Stimulated activated CD4-positive, alpha-beta T cell treated with anti-CD3 and anti-CD28 coated beads, Interleukin-2, amount 100 ng/mL, for 24 hours (primary cell): ENCODE measurements at places on chromosomes 11 and 22.

- no peak for DNase-seq
These were observed 28.5 kb upstream of the RBX1 start for GRCh38 chr22:40922484-40923303.

DNA sequence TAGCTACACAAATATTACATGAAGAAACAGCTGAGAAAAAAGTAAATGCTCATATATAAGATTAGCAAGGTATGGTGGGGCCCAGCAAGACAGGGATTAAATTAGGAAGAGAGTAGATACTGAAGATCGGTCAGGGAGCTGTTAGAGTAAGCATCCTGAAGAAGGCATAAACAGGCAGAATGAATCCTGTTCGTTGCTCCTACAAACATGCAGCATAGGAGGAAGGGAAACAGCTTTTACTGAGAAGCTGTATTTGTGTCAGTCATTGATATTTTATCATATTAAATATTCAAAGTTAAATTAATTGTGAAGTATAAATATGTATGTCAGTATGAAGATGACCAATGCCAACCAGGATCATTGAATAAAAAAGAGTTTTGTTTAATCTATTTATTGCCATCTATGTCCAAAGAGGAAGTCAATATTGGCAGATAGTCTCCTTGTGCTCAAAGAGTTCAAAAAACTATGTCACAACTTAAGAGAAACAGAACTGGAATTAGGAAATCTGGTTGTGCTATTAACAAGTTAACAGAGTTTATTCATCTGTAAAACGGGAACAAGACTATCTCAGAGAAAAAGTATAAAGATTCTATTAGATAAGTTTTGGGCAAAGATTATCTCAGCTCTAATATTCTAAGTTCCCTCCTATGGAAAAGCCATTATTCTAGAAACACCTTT lies 255.2 kb downstream of the GRM5 start:
- DNase-seq, result no peak

DNA sequence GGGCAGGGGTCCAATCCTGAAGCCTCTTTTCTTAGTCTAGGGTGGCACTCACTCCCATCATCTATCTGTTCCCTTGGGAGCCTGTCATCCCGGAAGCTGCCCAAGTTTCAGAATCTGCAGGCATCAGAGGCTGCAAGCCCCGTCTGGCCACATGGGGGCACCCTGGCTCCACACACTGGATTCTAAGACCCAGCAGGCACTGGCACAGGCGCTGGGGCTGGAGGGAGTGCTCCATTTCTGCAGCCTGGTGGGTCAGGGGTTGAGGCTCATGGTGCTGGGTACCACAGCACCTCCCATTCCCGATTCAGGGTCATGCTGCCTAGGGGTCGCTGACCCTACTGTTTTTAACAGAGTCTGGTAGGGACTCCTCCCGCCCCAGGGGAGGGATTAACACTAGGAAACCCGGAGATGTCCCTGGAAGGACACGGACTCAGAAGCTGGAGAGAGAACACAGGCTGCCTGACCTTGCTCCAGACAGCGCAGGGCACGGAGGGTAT lies 243.9 kb upstream of the SYN3 start:
- DNase-seq, result peak; percentile 80

- DNase-seq, result no peak
These were observed 9.1 kb downstream of the DENND6B start for GRCh38 chr22:50317674-50318073.

- no peak for DNase-seq
These were observed 38.4 kb downstream of the CD44 start for GRCh38 chr11:35177370-35177769.

DNA sequence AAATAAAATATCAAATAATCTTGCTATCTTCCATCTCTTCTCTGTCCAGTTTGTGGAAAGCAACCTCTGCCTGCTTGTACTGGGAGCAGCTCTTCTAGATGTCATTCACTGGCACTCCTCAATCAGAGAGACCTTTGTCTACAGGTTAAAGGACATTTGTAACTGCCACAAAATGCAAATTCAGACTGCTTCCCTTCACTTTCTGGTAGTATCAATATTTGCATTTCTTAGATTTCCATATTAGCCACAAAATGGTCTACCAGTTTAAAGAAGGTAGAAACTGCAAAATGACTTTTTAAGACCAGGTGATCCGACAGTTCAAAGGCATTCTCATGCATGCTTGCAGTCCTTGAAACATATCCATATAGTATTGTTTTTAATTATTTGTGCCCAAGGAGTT lies 51.7 kb upstream of the RCN1 start:
- DNase-seq, result no peak

- DNase-seq, result no peak
These were observed 25.2 kb upstream of the MICALL1 start for GRCh38 chr22:37880668-37881440.

- peak; percentile 46 for DNase-seq
These were observed 657 bp downstream of the ELMOD1 start for GRCh38 chr11:107591378-107592230.

- no peak for DNase-seq
These were observed 18.2 kb upstream of the SYN3 start for GRCh38 chr22:33076343-33076742.

DNA sequence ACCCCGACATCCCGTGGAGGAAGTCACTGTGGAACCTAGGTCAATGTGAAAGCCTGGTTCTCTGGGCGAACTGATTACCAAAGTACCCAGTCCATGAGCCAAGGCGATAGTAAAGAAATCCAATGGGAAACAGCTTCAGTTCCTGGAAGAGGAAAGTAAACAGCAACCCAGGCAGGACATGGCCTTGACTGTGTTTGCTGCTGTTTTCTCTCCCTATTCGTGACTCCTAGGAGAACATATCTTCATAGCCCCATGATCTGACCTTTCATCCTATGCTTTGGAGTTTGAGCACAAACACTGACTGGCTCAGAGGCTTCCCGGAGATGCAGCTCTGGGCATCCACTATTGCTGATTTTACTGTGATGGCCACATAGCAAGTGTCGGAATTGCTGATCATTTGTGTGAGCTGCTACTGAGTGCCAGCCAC lies 45.1 kb downstream of the LRFN4 start:
- DNase-seq, result no peak

DNA sequence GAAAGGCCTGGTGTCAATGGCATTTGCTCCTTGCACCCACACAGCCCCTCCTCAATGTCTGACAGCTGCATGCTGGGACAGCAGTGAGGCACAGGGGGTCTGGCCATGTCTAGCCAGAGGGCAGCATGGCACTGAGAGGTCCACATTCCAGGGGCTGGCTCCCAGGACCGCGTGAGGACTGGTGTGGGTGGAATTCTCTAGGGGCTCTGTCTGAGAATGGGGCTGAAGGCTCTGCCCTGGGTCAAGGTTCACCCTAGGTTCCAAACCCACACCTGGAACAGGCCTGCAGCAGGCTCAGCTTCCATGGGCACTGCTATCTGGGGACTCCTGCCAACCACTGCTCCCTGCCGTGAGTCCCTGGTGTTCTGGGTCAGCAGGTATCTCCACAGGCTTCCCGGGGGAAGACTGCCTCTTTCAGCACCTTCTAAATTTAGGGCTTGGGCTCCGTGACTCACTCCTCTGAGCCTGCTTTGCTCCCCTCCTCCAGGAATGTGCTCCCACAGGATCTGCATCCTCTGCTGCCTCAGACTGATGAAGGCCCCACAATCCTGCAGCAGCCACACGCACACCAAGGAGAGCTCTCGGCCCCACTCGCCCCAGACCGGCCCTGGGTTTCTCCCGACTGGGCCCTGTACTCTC lies 4.2 kb downstream of the STARD10 start:
- DNase-seq, result no peak

- DNase-seq, result no peak
These were observed 17.7 kb downstream of the CTNND1 start for GRCh38 chr11:57779276-57779675.

DNA sequence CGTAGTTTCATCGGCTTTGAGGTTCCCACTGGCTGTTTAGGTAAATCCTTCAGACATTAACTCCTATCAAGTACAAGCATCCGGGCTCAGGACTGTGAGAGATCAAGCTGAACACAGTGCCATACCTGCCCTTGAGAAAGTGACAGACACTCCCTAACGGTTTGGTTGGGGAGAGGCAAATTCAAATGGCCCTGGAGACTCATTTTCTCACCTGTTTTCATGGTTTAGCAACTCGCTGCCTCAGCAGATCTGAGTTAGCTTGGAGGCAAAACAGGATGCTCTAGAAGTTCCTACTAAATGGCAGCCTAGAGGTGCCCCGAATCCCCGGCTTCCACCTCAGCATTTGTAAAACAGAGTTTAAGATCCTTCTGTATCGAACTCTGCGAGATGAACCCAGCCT lies 3.6 kb upstream of the FBXO3 start:
- no peak for DNase-seq

- DNase-seq, result no peak
These were observed 4.0 kb downstream of the AIFM3 start for GRCh38 chr22:20970939-20971657.

DNA sequence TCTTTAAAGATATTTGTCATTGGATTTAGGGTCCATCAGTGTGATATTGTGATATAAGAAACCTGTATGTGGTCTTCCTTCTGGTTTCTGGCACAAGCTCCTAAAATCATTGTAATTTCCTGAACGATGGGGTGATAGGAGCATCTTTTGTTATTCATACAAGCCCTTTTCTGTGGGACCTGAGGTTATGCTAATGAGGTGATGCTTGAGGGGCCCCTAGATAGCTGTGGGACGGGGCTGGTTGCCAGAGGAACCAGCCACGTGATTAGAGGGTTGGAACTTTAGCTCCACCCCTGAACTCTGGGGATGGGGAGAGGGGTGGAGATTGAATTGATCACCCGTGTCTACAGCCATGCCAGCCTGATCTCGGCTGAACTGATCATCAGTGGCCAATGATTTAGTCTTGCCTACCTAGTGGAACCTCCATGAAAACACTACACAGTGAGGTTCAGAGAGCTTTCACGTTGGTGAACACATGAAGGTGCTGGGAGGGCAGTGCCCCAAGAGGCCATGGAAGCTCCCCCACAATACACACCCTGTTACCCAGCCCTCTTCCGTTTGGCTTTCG lies 62.8 kb downstream of the BCR start:
- peak; percentile 75 for DNase-seq

GRCh38 chr11:104051778-104052177 lies 15.3 kb downstream of the DDI1 start:
- no peak for DNase-seq

DNA sequence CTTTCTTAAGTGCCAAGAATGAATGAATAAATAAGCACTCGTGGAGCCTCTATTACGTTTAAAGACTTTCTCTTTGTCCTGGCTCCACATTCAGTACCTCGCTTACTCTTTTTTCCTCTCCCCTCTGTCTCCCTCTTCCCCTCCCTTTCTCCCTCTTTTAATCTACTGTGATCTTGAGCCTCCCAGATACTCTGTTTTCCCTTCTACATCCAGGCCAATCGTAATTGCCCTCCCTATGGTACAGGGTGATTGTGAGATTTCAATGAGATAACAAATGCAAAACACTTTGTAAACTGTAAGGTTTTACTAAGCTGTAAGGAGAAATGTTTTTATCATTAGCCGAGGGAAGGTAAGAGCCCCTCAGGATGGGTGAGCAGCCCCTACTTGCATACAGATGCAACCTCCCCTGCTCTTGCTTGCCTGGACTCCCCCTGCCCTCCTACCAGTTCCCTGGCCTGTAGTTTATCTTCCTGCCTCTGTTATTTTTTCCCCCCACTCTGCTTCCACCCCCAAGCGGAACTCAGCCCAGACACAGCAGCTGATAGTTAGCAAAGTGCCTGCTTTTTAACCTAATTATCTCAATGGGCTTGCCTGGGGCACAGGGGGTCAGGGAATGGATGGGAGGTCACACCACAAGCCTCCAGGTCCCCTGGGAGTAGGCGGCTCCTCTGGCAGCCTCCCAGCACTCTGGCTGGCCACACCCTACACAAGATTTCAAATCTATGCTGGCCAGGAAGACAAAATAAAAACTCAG lies 76.9 kb upstream of the CADM1 start:
- no peak for DNase-seq

DNA sequence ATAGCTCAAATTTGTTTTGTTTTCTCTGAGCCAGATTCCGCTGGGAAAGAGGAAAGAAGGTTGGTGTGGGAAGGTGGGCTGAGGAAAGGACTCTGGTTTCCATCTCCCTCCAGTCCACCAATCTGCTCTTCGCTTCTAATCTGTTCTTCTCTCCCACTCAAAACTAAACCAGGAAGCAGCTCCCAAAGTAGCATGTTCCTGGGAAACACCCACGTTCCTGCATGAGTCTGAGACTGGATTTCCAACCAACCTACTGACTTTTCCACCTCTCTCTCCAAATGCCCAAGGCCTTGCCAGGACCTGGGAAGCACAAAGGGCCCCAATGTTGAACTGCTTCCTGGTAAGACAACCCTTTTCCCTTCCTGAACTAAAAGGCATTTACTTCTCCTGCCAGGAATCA lies 110.2 kb downstream of the WT1 start:
- no peak for DNase-seq

GRCh38 chr11:33942954-33943353 lies 51.1 kb upstream of the LMO2 start:
- DNase-seq, result no peak

DNA sequence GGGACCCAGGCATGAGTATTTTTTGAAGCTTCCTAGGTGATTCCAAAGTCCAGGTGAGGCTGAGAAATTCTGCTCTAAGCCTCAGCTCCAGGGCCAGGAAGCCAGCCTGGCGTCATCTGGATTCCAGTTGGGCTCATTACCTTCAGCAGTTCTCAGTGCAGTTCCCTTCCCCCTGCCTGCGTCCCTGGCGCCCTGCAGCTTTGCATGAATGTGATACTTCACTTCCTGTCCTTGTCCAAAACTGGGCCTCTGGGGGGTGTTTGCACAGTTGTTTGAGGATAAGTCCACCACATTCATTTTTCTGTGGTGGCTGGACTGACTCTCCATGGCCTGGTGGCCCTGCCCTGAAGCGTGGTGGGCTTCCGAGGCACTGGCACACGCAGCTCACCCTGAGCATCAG lies 98.1 kb downstream of the TENM4 start:
- no peak for DNase-seq
